ENCODE measurements at places on chromosomes 16 and 17.
A peak's percentile ranks its signal among the peaks of the same experiment; 100 is the strongest.

GRCh38 chr17:42518046-42518754 is 17.8 kb upstream of the NAGLU start:
- peak; percentile 79 for DNase-seq

GRCh38 chr17:7560172-7561027 is 1.3 kb upstream of the SENP3 start:
- peak; percentile 90 for DNase-seq

- no peak for DNase-seq
These were observed 86.2 kb downstream of the EFCAB5 start for GRCh38 chr17:30027676-30028075.

GRCh38 chr17:17030515-17031211 is 11.6 kb upstream of the MPRIP start:
- DNase-seq: no peak

GRCh38 chr17:80594431-80595269 is 50.0 kb downstream of the RPTOR start:
- DNase-seq: no peak

DNA sequence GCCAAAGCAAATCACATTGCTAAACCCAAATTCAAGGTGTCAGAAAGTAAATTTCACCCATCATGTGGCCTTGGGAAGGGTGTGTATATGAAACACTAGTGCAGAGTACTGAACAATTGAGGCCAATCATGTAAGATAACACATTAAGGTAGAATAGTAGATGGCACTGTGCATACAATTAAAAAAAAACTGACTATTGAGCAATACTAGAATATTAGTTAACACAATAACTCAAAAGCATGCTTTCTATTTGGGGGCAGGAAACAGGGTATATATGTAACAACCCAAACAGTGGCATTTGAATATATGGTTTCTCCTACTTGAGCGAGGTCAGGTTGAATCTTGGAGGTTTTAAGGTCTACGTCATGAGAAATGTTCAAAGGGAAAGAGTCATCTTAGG is 63.0 kb upstream of the DYNLRB2 start:
- DNase-seq: no peak

DNA sequence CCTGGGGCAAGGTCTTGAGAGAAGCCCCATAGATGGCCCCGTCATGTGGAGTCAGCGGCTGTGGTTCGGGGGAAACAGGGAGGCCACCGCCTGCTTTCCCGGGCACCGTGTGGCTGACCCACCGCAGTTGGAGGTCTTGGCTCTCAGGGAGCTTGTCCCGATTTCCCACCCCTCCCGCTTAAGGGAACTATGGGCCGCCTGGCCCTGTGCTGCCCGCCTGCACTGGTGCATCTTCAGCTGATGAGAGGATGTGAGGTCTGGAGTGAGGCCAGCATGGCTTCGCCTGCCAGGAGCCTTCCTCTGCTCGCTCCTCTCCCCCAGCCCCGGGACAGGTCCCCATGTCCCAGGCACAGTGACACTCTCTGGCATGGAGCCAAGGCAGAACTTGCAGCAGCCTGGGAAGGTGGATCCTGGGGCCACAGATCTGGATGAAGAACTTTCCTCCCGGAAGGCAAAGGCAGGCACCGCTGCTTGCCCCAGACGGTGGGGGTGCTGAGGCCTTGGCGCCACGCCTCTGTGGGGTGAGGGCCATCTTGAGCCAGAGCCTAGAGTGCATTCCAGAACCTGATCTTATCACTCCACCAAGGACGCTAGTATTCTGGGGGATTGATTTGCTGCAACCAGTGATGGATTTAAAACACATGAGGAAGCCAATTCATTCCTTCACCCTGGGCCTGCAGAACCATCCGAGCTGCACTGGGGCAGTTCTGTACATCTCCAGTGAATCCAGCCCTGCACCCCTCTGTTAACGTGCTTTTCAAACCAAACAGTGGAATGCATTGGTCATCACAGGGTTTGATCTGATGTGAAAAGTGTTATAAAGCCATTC is 178.6 kb upstream of the TNRC6C start:
- DNase-seq: peak; percentile 55

Data from stomach (tissue), 19 donors.